NCI-H345 (cell line): ENCODE measurements at places on chromosomes 13 and 19.
A peak's percentile ranks its signal among the peaks of the same experiment; 100 is the strongest.

DNA sequence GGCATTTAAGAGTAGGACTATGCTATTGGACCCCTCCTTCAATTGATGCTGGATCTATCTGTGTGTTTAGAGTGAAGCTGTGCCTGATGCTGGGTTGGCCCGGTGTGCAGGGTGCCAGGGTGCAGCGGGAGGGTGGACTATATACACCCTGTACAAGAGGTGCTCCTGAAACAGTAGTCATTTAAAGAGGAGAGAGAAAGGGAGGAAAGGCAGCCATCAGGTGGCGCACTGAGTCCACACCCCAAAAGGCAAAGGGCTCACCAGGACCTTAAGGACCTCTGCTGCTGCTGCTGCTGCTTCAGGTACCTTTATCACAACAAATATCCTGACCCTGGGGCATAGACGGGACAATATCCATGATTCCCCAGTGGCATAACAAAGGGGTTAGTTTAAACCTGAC is 39.4 kb downstream of the ZNF136 start:
- DNase-seq: no peak

- no peak for DNase-seq
Observed at GRCh38 chr19:45376045-45376724, 5.8 kb upstream of the ERCC2 start.

DNA sequence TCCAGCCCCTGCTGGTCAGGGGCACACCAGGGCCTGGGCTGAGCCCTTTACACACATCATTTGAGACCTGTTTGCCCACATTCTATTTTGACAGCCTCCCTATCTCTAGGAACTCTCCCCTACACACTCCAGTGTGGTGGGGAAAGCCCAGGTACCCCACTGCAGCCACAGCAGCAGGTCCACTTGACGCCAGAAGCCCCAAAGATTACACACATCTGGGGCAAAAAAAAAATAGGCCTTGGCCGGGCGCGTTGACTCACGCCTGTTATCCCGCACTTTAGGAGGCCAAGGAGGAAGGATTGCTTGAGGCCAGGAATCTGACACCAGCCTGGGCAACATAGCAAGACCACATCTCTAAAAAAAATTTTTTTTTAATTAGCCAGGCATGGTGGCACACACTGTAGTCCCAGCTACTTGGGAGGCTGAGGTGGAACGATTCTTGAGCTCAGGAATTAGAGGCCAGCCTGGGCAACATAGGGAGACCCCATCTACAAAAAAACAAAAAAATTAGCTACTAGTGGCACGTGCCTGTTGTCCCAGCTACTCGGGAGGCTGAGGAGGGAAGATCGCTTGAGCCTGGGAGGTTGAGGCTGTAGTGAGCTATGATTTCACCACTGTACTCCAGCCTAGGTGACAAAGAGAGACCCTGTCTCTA is 18.0 kb upstream of the CD22 start:
- DNase-seq: no peak

DNA sequence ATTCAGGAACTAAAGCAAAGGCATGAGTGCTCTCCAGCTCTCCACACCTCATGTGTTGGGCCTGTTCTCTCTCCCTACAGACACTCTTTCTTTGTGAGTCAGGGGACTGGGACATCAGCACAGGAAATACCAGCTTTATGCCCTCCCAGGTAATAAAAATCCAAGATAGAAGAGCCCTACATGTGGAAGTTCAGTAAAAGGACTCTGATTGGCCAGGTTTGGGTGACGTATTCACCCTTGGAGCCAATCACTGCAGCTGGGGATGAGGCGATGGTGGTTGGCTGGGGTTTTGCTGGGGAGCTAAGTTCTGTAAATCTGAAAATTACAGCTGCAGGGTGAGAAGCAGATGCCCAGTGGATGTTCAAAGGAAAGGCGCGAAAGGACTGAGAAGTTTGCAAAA is 32.5 kb downstream of the CCDC70 start:
- DNase-seq: no peak

DNA sequence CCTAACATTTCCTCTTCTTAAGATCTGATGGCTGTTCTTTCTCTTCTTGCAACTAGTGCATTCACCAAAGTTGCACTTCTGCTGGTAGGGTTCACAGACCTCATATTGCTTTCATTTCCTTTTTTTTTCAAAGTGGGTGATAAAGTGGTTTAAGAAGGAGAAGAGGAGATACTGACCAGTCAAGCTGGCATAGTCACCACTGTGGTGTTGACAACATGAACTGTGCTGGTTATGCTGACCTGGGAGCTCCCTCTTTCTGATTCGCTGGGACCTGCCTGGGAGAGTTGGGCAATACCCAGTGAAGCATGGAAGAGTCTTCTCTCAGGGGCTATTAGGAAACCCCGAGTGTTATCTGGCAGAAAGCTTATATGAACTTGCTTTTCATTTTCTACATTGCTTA is 222.9 kb downstream of the SLITRK5 start:
- DNase-seq: no peak

DNA sequence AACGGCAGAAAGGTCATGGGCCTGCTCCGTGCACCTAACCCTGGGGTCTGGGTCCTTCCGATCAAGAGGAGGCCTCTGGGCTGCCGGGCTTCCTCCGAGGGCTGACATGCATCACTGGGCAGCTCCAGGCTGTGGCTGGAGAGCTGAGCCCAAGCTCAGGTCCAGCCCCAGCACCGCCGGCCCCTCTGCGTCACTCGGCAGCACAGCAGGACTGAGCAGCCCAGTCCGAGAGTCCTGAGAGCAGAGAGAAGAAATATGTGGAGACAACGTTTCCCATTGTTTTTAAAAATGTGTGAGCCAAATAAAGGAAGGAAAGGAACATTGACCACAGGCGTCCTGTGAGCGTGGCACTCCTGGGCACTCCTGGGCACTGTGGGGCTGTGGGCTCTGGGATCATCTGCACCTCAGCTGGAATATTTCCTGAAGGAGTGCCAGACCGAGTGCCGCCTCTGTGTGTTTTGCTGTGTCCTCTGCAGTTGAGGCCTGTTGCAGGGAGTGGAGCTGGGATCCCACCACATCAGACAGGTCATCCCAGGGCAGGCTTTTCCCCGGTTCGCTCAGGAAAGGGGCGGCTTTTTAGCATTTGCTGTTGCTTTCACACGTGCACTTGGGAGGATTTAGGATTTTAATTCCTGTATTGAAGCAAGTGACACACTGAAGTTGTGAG is 37.8 kb upstream of the TFDP1 start:
- DNase-seq: no peak

DNA sequence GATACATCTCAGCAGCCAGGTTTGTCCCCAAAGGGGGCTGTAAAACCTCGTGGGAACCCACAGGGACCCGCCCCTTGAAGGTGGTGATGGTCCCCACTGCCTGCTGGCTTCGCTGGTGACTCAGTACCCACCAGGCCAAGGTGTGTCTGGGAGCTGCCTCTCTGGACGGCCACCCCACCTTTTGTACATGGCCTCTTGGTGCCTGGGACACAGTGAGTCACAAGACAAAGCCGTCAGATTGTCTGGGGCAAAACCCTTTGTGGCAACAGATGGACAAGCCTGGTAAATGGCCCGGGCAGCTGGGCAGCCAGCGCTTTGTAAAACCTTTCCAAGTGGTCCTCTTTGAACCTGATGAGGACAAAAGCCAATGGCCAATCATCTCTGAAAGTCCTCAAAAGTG is 27.9 kb upstream of the KLF2 start:
- DNase-seq: no peak

DNA sequence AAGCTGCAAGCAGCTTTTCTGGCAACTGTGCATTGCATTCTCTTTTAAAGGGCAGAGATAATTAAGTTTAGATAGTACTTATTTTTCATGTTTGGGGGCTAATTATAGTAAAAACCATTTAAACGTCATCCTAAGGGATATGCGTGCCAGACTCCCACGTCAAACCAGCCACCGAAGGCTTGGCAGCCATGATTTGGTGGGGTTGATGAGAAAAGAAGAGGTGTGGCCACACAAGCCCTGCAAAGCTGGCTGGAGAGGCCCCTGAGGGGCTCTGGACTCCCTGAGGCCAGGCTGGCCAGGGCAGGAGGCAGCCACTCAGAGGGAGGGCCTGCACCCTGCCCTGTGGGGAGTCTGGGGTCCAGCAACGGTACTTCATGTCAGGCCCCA is 17.5 kb downstream of the PEPD start:
- DNase-seq: no peak

DNA sequence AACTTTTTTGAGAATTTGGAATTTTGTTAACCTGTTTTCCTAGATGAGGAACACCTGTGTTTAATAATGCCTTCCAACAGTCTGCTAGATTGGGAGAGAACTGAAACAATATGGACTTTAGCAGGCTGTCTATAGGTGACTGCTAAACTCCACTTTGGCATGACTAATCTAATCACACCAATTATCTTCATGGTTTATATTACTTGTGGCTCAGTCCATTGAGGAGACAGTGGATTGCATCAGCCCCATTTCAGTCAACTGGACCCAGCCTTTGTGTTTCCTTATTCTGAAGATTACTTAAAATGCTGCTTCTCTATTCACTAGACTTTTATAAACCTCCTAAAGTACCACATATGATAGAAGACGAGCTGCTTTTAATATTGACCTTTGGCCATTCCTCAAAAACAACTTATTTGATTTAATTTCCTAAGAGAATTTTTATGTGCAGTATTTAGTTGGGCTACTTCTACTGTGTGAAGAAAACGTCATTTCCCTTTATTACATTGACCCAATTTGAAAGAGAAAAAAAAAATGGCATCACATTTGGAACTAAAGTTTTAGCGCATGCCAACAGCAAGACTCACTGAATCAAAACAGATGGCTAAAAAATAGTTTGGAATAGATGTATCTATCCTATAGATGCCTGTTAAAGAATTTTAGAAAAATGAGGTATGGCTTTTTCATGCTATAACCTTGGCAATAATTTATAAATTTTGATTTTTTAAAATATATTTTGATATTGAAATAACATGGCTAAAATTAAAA is 295.8 kb downstream of the NDFIP2 start:
- DNase-seq: no peak

GRCh38 chr13:107139006-107139405 is 571.1 kb upstream of the ARGLU1 start:
- no peak for DNase-seq

DNA sequence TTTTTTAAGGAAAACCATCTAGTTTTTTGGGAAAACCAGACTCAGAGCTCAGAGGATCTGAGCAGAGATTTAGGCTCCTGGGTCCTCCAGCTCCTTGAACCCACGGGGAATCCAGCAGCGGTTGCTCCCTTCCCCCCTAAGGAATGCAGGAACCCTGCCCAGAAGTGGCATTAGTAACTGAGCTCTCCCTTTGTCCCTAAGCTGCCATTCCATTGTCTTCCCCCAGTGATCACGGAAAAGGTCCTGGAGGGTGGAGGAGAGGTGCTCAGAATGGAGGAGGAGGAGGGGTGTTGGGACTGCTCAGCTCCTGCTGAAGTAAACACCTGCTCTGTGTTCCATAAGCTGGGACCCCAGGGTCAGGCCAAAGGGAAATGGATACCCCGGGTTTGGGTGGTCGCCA is 16.8 kb upstream of the OR1M1 start:
- DNase-seq: no peak

- DNase-seq: peak; percentile 57
Observed at GRCh38 chr19:13623716-13624710, 117.7 kb upstream of the CACNA1A start.

GRCh38 chr19:4700693-4700970 is 23.0 kb downstream of the DPP9 start:
- no peak for DNase-seq

- DNase-seq: no peak
Observed at GRCh38 chr13:86684402-86684801, 885.2 kb upstream of the SLITRK6 start.

GRCh38 chr13:93755341-93755740 is 528.7 kb downstream of the GPC6 start:
- no peak for DNase-seq

- DNase-seq: no peak
Observed at GRCh38 chr19:51539821-51540366, 8.4 kb upstream of the SIGLEC6 start.
